ENCODE measurements at places on chromosomes 11 and 22.

DNA sequence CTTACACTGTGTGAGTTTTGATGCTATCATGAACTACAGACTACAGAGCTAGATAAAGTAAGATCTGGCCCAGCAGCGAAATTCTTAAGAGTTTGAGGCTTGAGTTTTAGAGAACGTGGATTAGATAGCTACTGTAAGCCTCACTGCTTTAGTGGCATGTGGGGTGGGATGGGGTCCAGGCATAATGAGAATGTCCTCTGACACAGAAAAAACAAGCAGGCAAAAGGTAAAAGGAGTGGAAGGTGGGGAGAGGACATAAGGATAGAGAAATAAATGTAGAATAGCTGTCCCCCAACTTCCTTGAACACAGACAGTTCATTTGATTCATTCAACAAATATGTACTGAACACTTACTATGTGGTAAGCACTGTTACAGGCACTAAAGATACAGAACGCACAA lies 324.5 kb upstream of the PITPNB start:
- no peak for DNase-seq

DNA sequence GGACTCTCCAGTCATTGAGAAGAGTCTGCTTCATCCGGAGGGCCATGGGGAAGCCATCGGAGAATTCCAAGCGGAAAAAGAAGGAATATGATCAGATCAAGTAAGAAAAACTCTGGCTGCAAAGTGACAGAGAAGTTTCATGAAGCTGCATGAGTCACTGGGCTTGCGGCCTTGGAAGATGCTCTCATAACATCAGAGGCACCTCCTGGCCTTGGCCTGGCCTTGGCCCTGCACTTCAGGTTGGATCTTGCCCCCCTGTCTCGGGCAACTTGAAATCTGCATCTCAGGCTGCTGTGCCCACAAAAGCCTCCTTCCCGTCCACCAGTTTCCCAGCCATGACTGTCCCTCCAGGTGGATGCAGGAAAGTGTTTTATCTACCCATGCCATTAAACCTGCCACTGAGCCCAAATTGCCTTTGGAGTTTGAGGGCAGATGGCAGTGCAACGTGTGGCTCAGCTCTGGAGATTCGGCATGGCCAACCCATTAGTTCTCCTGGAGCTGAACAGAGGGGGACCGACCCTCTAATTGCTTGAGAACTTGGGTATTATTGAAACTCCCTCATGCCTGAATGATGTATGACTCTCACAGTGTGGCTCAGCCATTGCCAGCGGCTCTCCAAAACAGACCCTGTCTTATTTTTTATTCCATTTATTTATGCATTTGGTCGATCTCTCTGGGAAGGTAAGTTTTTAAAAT lies 66.7 kb downstream of the SEZ6L start:
- no peak for DNase-seq

- no peak for DNase-seq
Observed at GRCh38 chr11:112593440-112593839, 332.8 kb upstream of the PLET1 start.

DNA sequence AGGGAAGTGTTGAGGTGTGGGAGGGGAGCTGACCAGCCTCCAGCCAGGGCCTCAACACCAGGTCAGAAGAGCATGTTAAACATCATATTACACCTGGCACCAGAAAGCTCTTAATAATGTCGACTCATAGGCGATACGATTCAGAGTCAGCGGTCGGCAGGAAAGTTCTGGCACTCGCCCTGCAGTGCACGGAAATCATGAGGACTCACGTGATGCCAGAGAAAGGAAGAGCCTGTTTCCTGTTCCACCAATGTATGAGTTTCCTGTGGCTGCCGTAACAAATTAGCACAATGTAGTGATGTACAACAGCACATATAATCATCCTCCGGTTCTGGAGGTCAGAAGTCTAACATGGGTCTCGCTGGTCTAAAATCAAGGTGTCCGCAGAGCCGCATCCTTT lies 198.8 kb downstream of the BARX2 start:
- DNase-seq, result no peak

Data from activated T-cell treated with anti-CD3 and anti-CD28 coated beads, Interleukin-2, amount 50 U/mL, for 1 hour (primary cell).